ENCODE measurements at places on chromosomes 13 and 19. TPM values are rescaled to one million over a fixed set of nuclear protein-coding genes. Genes with fewer than 3 reads are reported as not detected.
A peak's percentile ranks its signal among the peaks of the same experiment; 100 is the strongest.

GRCh38 chr13:84126671-84127171 lies 244.4 kb upstream of the SLITRK1 start:
- no peak overlapping the region for H3K4me3 ChIP-seq
- H3K27ac ChIP-seq: no peak overlapping the region
- DNase-seq: peak; percentile 12
- no peaks in the 10 kb centered on the region for H3K4me1 ChIP-seq
- no peaks in the 10 kb centered on the region for H3K36me3 ChIP-seq

- H3K36me3 ChIP-seq: no peaks in the 10 kb centered on the region
- H3K4me1 ChIP-seq: peaks cover 54% of the 10 kb centered on the region
- no peaks in the 10 kb centered on the region for H3K27me3 ChIP-seq
- DNase-seq: no peak
- H3K27ac ChIP-seq: no peak overlapping the region
Observed at GRCh38 chr19:41540041-41540695, 35.8 kb upstream of the CEACAM21 start.

- DNase-seq: no peak
- H3K4me3 ChIP-seq: peak overlapping the region; percentile 81
- H3K4me1 ChIP-seq: peaks cover 20% of the 10 kb centered on the region
- H3K27me3 ChIP-seq: no peaks in the 10 kb centered on the region
- H3K27ac ChIP-seq: peak overlapping the region; percentile 47
Observed at GRCh38 chr19:48111280-48111679, 663 bp upstream of the PLA2G4C start.

DNA sequence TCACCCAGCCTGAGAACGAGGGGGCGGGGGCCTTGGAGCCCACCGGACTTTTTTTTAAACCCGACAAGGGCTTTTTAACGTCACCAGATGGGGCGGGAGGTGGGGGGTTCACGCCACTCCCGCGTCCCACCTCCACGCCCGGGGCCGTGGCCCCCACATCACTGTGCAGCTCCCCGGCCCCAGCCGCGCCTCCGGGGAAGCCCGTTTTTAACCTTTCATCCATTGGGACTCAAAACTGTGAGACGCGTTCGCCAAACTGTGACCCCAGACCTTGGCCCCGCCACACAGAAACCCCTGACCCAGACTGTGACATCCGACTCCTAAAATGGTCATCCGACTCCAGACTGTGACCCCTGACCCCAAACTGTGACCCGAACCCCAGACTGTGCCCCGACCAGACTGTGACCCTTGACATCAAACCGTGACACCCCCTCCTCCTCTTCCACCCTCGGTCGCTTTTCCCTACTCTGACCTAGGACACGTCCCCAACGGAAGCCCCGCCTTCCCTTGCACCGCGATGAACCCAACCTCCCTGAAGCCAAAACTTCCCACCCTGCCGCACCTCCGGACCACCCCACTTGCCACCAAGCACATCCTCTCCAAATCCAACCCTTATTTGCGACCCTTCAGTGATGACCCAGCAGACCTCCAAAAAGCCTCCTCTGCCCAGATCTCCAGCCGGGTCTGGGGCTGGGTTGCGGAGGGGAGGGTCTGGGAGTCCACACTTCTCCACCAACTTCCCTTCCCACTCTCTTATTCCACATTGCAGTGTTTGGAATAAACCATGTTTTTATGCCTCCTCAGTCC lies 1.5 kb upstream of the GRWD1 start:
- peaks cover 20% of the 10 kb centered on the region for H3K27me3 ChIP-seq
- peak; percentile 20 for DNase-seq
- peaks cover 32% of the 10 kb centered on the region for H3K36me3 ChIP-seq
- peak overlapping the region; percentile 39 for H3K27ac ChIP-seq
- H3K4me3 ChIP-seq: peak overlapping the region; percentile 86
- peaks cover 37% of the 10 kb centered on the region for H3K4me1 ChIP-seq

- no peaks in the 10 kb centered on the region for H3K27me3 ChIP-seq
- no peak overlapping the region for H3K27ac ChIP-seq
- H3K36me3 ChIP-seq: no peaks in the 10 kb centered on the region
- DNase-seq: no peak
- H3K4me3 ChIP-seq: no peak overlapping the region
- H3K4me1 ChIP-seq: no peaks in the 10 kb centered on the region
Observed at GRCh38 chr13:82298106-82298505, 1584.2 kb downstream of the SLITRK1 start.

GRCh38 chr19:55552620-55553019 lies 7.3 kb upstream of the SBK3 start:
- H3K27ac ChIP-seq: no peak overlapping the region
- no peak overlapping the region for H3K4me3 ChIP-seq
- H3K27me3 ChIP-seq: peaks cover 8% of the 10 kb centered on the region
- H3K4me1 ChIP-seq: no peaks in the 10 kb centered on the region

GRCh38 chr13:72489751-72490150 lies 237.7 kb downstream of the MZT1 start:
- H3K4me3 ChIP-seq: no peak overlapping the region
- no peaks in the 10 kb centered on the region for H3K36me3 ChIP-seq
- H3K27me3 ChIP-seq: peaks cover 2% of the 10 kb centered on the region
- DNase-seq: no peak
- H3K27ac ChIP-seq: no peak overlapping the region

DNA sequence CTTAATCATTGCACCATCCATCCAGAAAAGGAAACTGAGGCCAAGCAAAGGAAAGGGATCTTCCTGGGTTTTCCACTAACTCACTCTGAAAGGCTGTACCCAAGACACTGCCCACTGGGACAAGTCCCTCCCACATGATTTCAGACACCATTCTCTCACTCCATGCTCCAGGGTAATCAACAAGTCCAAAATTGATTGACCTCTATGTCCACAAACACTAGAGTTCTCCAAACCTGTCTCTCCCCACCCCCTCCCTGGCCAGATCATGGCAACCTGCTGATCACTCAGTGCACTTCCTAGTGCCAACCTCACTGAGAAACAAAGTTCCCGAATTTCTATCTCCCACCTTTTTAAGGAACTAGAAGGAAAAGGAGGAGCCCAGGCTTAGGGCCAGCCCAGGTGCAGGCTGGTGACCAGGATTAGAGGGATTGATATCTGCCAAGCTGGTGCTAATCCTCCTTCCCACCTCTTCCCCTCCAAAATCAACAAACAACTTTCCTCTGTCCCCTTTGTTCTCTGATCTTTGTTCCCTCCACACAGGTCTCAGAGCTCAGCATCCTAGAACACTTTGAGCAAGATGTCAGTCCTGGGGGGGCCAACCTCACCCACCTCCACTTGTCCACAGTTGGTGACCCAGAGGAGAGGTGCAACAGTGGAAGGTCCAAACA lies 2.4 kb upstream of the CYP2A13 start:
- no peak overlapping the region for H3K27ac ChIP-seq
- no peak for DNase-seq
- H3K4me3 ChIP-seq: no peak overlapping the region
- H3K27me3 ChIP-seq: peaks cover 42% of the 10 kb centered on the region

DNA sequence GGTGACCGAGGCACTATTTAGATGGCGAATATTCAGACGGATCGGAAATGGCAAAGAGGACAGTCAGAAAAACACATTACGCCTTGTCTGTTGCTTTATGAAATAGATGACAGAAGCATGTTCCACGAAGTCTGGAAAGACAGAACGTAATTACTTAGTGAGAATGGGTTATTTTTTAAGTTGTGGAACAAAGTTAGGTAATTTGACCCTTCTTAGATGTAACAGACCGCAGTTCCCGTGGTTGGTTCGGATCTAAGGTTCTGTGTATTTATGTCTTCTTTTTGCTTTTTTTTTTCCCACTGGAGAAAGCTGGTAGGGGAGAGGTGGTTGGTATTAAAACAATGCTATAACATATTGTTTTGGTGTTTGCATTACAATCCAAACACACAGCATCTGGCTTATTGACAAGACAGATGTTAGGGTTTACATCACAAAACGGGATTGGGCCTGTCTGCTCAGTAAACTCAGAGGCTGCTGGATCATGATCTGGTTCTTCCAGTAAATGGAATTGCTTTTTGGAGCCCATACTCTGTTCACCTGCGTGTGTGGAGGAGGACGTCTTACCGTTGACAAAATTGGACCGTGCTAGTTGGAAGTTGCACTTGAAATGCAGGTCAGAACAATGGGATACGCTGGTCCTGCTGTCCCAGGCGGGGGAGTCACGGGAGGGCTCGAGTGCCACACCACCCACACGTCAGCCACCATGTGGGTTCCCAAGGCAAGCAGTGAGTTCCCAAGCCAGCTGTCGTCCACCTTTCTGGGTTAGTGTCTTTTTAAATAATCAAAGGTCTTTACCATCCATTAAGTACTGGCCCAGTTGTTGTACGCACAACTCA lies 13.8 kb downstream of the ATP11A start:
- no peaks in the 10 kb centered on the region for H3K27me3 ChIP-seq
- H3K36me3 ChIP-seq: peaks cover 9% of the 10 kb centered on the region
- no peak overlapping the region for H3K27ac ChIP-seq
- H3K4me1 ChIP-seq: peaks cover 35% of the 10 kb centered on the region
- no peak overlapping the region for H3K4me3 ChIP-seq
- no peak for DNase-seq

- DNase-seq: no peak
- no peak overlapping the region for H3K27ac ChIP-seq
- H3K27me3 ChIP-seq: peaks cover 7% of the 10 kb centered on the region
- H3K4me1 ChIP-seq: no peaks in the 10 kb centered on the region
- no peaks in the 10 kb centered on the region for H3K36me3 ChIP-seq
- H3K4me3 ChIP-seq: no peak overlapping the region
Observed at GRCh38 chr13:25204863-25205262, 32.8 kb upstream of the AMER2 start.

DNA sequence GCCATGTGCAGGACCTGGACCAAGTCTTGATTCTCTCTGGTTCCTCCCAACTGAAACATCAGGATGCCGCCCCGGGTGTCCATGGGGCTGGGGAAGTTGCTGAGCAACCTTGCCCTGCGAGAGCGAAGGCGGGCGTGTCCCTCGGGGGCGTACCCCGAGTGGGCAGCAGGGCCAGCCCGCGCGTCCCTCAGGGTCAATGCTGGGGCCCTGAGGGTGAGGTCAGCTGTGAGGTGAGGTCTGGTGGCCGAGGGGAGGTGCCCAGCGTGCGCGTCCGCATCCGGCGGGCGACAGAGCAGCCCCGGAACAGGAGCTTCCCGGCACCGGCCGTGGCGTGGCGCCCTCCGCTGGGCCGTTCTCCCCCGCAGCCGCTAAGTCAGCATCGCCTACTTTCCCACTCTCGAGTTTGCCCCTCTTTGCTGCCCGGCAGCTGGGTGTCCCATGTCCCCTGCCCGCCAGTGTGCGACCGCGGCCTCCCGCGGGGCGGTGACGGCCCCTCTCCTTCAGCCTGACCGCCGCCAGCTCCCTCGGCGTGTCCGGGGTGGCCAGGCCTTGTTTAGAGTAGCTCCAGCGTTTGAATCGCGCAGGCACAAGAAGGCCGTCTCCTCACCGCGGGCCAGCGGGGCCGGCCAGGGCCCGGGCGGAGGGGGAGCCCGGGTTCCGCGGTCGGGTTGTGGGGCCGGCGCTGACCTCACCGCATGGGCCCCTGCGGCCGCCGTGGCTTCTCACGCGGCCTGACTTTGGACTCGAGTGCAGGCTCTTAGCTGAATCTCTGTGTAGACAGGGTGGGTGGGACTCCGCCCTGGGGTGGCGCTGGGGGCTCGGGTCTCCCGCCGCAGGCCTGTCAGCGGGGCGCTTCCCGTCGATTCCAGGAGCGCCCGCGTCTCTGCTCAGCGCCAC lies 33.0 kb downstream of the GJA3 start:
- H3K27me3 ChIP-seq: peaks cover 11% of the 10 kb centered on the region
- no peaks in the 10 kb centered on the region for H3K36me3 ChIP-seq
- no peaks in the 10 kb centered on the region for H3K4me1 ChIP-seq
- peak overlapping the region; percentile 34 for H3K27ac ChIP-seq

DNA sequence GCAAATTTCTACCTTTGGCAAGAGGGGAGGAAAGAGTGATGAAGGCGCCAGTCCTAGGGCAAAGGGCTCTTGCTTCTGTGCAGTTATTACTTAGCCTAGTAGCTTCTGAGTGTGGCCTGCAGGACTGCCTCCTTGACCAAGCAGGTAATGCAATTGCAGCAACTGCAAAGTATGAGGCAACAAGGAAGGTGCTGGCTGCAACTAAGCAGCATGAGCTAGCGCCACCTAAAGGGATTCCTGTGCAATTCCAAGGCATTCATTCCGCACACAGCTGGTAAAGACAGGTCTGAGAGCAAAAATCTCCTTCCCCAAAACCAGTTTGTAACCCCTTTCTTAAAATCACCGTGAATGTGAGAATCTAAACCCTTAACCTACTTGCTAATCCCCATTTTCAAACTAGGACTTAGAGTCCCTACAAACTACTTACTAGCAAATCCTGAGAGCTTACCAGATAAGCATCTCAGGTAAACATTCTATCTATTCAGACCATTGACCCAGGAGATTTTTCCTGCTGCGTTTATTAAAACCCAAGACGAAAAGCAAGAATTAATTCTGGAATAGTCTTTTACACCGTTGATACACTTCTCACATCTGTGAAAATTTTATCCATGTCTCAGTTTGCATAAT lies 62.9 kb downstream of the DCT start:
- peak overlapping the region; percentile 9 for H3K27ac ChIP-seq
- peaks cover 12% of the 10 kb centered on the region for H3K27me3 ChIP-seq
- peaks cover 71% of the 10 kb centered on the region for H3K4me1 ChIP-seq
- peaks cover 29% of the 10 kb centered on the region for H3K36me3 ChIP-seq
- peak; percentile 19 for DNase-seq

DNA sequence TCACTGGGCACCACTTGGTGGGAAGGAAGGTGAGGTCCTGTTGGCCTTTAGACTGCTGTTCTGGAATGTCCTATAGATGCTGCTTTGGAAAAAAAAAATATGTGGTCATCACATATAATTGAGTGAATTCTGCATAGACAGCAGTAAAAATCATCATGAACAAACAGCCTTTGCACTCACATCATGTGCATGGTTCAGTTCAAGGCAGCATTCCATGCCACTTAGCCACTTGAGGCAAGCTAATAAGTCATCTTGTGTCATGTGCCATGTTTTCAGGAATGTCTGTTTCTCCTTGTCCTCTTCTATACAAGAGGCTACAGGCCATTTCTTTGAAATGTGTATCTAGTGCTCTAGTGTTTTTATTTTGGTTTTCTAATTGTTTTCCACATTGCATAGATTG lies 43.9 kb upstream of the TSC22D1 start:
- H3K27me3 ChIP-seq: peaks cover 4% of the 10 kb centered on the region
- H3K27ac ChIP-seq: no peak overlapping the region
- H3K36me3 ChIP-seq: no peaks in the 10 kb centered on the region
- H3K4me1 ChIP-seq: no peaks in the 10 kb centered on the region
- no peak overlapping the region for H3K4me3 ChIP-seq

IL17D gene
- total RNA-seq: 0.21 TPM

TNNT1 gene
- total RNA-seq: 0.50 TPM

BEST2 gene
- total RNA-seq: not detected

NCR1 gene
- total RNA-seq: not detected

ZNF99 gene
- total RNA-seq: not detected

CLC gene
- total RNA-seq: not detected

PLPPR3 gene
- total RNA-seq: not detected

OCEL1 gene
- total RNA-seq: 10.9 TPM

NEK5 gene
- total RNA-seq: 0.44 TPM
